ENCODE measurements at places on chromosomes 6 and 20. TPM values are rescaled to one million over a fixed set of nuclear protein-coding genes. Genes with fewer than 3 reads are reported as not detected.

The KCNQ2 gene
- total RNA-seq: not detected

The CCR6 gene
- not detected for total RNA-seq

The PTK6 gene
- total RNA-seq: not detected

The BANF2 gene
- total RNA-seq: not detected

The ANKRD66 gene
- not detected for total RNA-seq

The TOX2 gene
- total RNA-seq: not detected

The SLC17A1 gene
- total RNA-seq: not detected

The GABRR1 gene
- total RNA-seq: not detected

The HLA-DRB1 gene
- 7.5 TPM for total RNA-seq

The PLCB1 gene
- total RNA-seq: 10.0 TPM

The EYA4 gene
- total RNA-seq: 33.7 TPM

The TPX2 gene
- 0.80 TPM for total RNA-seq

The CUTA gene
- total RNA-seq: 70.2 TPM

The TNXB gene
- 33.2 TPM for total RNA-seq

The EEF1A1 gene
- 846 TPM for total RNA-seq

The DUSP15 gene
- total RNA-seq: not detected

The PLCB4 gene
- 3.9 TPM for total RNA-seq

The LGSN gene
- total RNA-seq: not detected

The SNPH gene
- total RNA-seq: 3.1 TPM

Measured in gastrocnemius medialis (tissue), 4 donors.